Stimulated activated CD4-positive, alpha-beta T cell treated with anti-CD3 and anti-CD28 coated beads, Interleukin-4, amount 100 ng/mL, for 24 hours (primary cell): ENCODE measurements at places on chromosomes 2 and 18.

DNA sequence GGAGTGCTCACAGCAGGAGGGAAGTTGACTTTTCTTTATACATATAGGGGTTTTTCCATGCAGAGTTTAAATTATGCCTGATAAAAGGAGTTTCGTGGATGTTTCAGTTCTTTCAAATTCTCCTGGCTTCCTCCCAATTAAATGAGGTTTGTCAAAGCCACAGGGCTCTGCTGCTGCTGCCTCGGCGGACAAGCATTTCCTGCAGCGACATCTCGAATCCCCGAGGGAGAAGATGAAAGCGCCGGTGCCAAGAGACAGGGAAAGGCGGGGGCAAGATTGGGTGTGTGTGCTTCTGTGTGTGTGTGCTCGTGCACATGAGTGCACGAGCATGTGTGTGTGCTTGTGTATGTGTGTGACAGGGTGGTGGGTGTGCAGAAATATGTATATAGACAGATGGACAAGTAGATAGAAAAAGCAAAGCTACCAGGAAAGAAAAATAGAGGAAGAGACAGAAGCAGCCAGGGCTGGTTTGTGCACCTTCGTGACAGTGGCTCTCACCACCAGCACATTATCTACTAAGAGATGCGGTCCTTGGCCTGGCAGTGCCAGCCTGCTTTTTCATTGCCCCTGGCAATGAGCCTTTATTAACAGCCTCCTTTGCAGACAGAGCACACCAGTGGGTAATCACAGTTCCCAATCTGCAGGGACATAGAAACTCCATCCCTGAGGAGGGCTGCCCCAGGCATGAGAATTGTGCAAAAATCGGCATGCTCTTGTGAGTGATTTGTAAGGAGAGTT, 76.2 kb downstream of the CDK15 start:
- DNase-seq: no peak

DNA sequence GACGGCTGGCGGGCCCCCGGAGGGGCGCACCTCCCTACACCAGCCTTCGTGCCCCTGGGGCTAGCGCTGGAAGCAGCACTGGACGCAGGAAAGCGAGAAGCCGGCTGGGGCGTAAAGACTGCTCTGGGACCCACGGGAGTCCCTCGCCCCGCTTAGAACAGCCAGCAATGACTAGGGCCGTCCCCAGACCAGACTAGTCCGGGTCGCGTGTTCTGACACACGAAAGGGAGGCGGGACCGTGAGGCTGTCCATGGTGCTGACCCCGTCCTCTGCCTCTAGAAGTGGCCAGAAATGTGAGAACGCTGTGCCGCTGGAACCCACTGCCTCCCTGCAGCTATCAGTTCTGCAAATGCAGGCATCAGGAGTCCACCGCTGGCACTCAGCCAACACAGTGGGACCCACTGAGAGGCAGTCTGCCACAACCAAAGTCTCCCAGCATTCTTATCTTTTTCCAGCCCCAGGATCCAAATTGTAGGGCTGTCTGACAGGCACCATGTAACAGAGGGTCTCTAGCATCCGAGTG, at the start of gene UCN:
Gene UCN (minus strand): TSS at position 87 of the 523 bp plus-strand sequence. CDS start 550 bp downstream, outside the sequence.
- no peak for DNase-seq

DNA sequence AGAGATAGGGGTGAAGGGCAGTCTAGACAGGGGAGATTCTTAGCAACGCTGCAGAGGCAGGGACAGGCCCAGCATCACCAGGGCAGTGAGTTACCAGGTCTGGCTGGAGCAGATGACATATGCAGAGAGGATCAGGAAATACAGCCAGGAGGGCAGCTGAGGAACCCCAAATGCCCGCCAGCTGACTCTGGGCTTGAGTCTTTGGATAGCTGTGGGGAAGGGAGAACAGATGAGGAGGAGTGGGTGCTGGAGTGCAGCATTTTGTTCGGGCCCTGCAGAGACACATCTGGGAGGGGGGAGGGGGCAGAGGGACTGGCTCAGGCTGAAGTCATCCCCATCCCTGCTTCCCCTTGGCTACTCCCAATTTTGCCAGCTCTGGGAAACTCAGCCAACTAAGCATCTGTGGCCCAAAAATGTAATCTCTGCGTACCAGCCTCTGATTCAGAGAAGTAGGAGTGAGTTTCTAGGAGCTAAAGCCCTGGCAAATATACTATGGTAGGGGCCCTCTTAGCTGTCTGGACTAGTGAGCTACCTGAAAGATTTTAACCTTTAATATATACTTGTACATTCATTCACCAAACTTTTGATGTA, 214.5 kb downstream of the ZBTB7C start:
- DNase-seq: no peak

DNA sequence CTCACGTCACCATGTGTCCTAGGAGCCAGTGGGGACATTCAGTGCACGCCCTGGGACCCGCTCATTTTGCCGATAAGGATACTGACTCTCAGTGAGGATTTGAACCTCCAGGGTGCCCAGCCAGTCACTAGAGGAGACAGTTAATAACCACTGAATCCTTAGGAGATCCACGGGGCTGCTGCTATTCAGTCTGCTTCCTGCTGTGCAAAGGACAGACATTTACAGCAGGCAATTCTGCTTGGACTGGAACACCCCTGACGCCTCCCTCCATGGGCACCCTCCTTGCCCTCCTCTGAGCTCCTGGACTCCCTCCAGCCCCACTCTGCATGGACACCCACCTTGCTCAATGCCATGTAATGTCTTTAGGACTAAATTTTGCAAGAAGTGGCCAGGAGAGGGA, 265.5 kb downstream of the EIPR1 start:
- no peak for DNase-seq

DNA sequence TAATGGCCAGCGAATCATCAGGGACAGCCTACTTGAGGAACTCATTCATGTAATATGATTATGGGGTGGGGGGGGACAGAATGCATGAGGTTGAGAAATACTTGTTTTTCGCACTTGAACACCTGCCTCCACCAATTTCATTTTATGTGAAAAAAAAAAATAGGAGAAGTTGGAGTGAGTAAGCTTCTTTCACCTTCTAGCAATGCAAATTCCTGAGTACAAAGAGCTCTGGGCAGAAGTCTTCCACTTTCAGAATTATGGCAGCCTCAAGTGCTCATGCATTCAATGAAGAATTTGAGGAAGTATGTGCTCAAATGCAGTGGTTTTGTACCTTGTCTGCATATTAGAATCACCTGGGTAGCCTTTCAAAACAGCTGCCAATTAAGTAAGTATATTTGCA, 40.1 kb upstream of the GPD2 start:
- no peak for DNase-seq

DNA sequence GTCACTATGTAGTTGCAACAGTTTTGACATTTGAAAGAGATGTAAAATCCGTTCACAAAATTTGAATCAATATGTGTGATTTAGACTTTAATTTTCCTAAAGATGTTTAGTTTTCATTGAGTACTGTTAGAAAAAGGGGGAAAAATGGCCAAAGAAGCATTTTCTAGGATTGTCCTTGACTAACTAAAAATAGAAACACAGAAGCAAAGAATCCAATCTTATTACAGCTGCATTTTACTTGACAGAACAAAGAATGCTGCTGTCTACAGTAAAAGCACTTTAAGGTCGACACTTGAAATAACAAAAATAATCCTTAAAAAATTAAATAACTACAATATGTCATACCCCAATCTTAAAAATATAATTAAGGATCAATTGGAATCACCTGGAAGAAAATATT, 48.9 kb downstream of the FRZB start:
- DNase-seq: no peak

DNA sequence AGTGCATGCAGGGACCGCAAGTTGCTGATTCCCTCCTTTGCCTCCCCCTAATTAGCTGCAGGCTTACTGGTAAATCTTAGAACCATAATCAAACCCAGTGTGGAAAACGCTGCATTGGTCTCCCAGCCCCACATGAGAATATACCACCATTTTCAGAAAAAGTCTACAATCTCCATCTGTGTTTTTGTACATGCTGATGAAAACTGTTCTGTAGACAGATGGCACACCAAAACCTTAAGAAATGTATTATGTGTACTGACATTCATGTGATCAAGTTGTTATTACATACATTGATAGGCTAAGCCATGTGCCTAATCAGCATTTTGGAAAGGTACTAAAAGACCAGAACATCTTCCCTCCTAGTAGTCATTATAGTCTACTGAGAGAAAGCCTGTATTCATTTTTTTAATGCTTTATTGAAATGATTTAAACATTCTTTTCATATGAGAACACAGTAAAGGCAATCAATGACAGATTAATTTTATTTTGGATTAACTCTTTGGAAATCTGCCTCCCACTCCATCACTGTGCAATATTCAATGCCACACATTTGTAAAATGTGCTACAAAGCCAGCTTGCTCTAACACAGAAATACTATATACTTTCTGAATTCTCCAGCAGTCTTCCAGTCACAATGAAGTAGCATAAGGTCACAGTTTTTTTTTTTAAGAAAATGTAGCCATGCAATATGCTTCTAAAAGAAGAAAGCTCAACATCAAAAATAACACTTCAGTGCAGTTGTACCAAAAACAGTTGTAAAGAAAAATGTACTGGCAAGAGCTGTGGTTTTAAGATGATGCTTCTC, 1.8 kb upstream of the CRYGA start:
- DNase-seq: no peak

DNA sequence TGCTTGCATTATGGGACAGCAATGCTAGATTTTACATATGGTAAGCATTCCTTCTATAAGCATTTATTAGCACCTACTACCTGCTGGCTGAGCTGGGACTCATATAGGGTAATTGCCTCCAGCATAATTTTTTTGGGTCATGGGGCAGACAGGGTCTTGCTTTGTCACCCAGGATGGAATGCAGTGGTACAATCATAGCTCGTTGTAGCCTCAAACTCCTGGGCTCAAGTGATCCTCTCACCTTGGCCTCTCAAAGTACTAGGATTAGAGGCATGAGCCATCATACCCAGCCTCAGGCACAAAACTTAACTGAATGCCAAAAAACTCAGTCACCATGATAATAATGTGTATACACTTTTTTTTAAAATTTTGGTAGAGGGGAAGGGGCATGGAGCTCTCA, 35.3 kb downstream of the TMEM237 start:
- DNase-seq: no peak

DNA sequence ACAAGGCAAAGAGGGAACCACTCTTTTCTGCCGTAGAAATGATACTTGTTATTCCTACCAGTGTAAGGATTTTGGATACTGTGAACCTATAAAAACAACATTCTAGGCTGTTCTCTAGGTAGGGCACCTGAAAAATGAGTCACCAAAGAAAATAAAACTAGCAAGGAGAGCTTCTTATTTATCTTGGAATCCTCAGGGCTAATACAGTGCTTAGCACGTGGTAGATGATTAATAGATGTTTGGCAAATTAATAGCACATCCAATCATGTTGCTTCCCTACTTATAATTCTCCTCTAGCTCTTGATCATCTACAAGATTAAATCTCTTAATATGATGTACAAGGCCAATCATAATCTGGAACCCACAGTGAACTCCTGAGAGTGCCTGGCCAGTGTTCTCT, 73.1 kb downstream of the AAK1 start:
- no peak for DNase-seq

GRCh38 chr2:18650221-18650620, 60.9 kb upstream of the NT5C1B start:
- DNase-seq: no peak

DNA sequence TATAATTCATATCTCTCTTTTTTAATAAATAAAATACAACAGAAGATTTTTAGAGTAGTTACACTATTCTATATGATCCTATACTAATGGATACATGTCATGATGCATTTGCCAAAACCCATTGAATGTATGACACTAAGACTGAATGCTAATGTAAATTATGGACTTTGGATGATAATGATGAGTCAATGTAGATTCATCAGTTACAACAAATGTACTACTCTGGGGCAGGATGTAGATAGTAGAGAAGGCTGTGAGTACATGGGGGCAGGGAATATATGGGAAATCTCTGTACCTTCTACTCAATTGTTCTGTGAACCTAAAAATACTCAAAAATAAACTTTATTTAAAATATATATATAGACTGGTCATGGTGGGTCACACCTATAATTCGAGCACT, 45.6 kb upstream of the NEDD4L start:
- DNase-seq: no peak

DNA sequence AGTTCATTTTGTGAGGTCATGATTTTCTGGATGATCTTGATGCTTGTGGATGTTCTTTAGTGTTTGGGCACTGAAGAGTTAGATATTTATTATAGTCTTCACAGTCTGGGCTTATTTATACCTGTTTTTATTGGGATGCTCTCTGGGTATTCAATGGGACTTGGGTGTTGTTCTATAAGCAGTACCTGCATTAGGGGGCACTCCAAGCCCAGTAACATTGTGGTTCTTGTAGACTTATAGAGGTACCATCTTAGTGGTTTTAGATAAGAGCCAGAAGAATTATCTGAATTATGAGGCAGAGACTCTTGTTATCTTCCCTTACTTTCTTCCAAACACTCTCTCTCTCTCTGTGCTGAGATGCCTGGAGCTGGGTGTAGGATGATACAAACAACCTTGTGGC, 470.0 kb downstream of the PIK3C3 start:
- no peak for DNase-seq

GRCh38 chr2:199979832-199980628, 24.6 kb downstream of the MAIP1 start:
- peak; percentile 87 for DNase-seq

DNA sequence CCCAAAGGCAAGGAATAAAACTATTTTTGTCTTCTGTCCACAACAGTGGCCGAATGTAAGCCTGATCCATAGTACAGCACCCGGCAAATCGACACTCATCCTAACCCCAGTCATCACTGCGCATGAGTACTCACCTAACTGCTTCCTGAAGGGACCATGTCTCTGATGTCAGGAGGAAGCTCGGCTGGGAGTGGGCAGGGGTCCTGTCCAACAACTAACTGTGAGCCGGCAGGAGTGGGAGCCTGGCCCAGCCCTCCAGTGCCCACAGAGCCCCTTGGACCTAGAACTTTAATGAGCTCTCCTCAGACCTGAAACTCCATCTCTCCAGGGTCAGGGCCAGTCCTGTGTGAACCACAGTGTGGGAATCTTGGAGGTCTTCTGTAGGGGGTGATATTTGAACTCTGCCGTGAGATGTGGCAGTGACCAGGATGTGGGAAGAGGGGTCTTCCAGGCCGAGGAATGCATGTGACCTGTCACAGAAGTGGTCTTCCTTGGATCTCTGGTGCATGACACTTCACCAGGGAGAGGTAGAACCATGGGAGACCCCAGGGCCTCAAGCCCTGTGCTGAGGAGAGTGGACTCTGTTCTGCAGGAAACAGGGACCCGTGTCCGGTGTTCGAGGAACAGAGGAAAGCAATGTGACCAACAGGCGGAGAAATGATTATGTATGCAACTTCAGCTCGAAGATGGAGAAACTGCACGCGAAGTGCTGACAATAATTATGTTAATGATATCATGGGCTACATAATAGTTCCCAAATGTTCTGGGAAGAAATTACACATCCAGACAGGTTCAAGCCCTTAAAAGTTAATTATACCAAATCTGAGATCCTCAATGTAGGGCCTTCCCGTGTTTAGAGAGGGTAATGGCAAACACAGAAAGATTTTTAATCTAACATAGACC, 240.1 kb upstream of the HDAC4 start:
- DNase-seq: no peak

GRCh38 chr18:72174972-72175649, 369.0 kb downstream of the CBLN2 start:
- DNase-seq: no peak
